GM19239 (cell line): ENCODE measurements at places on chromosomes 6 and 20.

- DNase-seq: no peak
Observed at GRCh38 chr6:8149350-8149749, 47.0 kb upstream of the EEF1E1 start.

- DNase-seq: no peak
Observed at GRCh38 chr6:157229713-157230112, 93.6 kb downstream of the TMEM242 start.

DNA sequence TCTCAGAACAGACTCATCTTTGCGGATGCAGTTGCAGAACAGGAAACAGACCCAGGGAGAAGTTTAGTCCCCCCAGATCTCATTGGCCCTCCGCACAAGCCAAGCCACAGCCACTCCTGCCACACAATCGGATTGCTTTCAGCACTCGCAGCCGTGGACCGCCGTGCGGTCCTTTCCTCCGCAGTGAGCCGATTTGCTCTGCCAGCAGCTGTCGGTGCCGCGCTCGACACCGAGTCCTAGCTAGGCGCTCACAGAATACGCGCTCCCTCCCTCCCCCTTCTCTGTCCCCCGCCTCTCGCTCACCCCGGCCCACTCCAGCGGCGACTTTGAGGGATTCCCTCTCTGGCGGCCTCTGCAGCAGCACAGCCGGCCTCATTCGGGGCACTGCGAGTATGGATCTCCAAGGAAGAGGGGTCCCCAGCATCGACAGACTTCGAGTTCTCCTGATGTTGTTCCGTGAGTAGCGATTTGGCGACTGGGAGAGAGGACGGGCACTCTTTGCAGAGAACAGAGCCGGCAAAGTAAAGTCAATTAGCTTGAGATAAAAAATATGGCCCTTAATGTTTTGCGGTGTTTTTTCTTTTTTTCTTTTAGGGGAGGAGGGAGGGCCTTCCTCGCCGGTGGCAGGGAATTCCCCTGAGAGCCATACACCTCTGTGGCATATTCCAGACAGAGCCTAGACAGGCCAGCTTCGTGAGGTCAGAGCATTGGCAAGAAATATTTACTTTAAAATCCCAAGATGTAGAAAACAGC, at the start of gene LAMP5:
Gene LAMP5, plus strand, starts transcription at position 130 of the 753 bp plus-strand sequence. Its CDS starts 263 bp downstream, at position 393.
- DNase-seq: no peak

DNA sequence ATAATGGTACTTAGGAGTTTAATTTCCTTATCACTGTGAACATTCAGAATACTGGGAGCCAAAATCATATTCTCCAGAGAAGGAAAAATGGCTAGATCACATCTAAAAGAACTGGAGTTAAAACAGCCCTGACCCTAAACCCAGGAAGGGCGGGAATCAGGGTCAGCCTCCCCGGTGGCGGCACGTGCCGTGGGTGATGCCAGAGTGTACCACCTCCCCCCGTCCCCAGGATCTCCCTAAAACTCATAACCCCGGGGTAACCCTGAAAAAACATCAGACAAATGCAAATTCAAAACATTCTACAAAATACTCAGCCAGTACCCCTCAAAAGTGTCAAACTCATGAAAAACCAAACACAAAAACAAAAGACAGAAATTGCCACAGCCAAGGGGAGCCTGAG, 148.3 kb downstream of the DLL1 start:
- no peak for DNase-seq

GRCh38 chr6:63307581-63308246, 12.1 kb downstream of the LGSN start:
- peak; percentile 8 for DNase-seq
